CD8-positive, alpha-beta T cell (primary cell): ENCODE measurements at places on chromosomes 1 and 21.

DNA sequence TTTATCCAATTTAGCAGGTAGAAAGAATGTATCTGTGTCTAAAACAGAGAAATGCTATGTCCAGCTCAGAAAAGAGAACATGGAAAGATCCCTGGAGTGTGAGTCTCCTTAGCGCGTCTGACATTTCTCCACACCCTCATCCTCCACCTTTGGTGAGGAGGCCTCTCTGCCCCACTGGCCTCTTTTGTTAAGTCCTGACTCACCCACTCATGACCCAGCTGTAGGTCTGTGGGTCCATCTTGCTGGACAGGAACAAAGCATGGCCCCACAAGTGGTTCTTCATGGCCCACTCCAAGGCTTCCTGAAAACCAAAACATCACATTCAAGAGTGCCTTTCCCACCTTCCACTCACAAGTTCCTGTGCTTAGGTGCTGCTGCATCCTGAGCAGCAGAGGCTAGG is 15.8 kb downstream of the SEC16B start:
- no peak for DNase-seq

- DNase-seq = peak; percentile 29
Measured at GRCh38 chr1:205430696-205431305, 8.9 kb upstream of the LEMD1 start.

GRCh38 chr1:153250166-153250565 is 9.3 kb upstream of the LORICRIN start:
- no peak for DNase-seq

DNA sequence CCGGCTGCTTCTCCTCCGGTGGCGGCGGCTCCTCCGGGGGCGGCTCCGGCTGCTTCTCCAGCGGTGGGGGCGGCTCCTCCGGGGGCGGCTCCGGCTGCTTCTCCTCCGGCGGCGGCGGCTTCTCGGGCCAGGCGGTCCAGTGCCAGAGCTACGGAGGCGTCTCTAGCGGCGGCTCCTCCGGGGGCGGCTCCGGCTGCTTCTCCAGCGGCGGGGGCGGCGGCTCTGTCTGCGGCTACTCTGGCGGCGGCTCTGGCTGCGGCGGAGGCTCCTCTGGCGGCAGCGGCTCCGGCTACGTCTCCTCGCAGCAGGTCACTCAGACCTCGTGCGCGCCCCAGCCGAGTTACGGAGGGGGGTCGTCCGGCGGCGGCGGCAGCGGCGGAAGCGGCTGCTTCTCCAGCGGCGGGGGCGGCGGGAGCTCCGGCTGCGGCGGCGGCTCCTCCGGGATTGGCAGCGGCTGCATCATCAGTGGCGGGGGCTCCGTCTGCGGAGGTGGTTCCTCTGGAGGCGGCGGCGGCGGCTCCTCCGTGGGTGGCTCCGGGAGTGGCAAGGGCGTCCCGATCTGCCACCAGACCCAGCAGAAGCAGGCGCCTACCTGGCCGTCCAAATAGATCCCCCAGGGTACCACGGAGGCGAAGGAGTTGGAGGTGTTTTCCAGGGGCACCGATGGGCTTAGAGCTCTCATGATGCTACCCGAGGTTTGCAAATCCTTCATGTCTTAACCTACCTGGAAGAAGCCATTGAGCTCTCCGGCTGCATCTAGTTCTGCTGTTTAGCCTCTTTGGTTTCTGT is 2.0 kb downstream of the LORICRIN start:
- peak; percentile 33 for DNase-seq

- peak; percentile 36 for DNase-seq
Measured at GRCh38 chr1:182299728-182300616, 91.6 kb downstream of the GLUL start.

- no peak for DNase-seq
Measured at GRCh38 chr1:199172171-199173124, 533.6 kb downstream of the PTPRC start.

DNA sequence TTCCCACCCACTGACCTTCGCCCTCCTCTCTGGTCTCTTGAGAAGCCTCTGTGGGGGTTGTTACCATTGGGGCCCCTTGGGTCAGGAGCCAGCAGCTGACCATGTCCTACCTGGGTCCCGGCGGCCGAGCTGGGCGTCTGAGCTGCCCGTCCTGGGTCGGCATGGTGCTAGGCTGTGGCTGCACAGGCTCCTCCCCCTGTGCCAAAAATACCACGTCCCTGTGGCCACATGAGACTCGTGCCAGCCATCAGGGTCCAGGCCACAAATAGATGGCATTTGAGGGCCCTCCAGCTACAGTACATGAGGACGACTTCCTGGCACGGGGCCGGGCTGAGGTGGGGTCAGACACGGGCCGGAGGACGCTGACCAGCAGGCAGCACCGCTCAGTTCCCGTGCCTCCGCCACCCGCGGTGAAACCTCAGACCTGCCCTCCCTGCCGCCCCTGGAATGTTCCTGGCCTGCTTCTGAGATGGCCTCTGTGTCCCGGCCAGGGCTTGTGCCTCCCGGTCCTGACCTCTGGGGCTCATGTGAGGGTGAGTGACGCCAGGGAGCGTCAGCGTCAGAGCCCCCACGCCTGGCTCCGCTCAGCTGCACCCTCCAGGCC is at the start of gene PERM1:
Gene PERM1 (minus strand): TSS at position 139 of the 604 bp plus-strand sequence. CDS start 1,064 bp downstream, outside the sequence.
- no peak for DNase-seq

DNA sequence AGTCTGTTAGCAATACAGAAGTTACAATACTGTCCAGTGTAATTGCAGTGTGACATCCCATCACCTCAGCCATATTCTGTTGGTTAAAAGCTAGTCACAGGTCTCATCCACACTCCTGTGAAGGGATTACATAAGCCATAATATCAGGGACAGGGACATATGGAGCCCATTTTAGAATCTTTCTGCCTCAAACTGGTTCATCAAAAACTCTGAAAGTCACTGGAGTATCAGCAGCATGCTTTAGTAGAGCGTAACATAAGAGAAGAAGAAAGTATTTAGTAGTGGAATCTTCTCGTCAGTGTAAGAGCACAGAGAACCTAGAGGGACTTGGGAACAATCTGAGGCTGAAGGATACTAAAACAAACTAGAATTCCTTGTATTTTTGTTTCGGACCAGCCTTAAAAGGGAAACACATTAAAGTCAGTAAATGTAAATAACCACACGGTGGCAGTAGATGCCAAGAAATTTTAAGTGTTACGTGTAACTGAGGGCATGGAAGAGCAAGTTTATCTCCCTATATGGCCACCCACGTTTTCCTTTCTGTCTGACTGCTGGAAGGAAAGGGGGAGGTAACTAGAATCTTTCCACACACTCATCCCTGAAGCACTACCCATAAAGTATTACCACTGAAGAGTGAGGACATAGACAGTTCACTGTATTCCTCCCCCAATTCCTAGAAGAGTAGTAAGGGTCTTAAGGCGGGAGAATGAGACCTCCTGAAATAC is 41.6 kb upstream of the AGL start:
- DNase-seq = peak; percentile 15

- no peak for DNase-seq
Measured at GRCh38 chr1:34975338-34975737, 9.8 kb downstream of the TMEM35B start.

- peak; percentile 38 for DNase-seq
Measured at GRCh38 chr1:198771563-198772153, 132.8 kb downstream of the PTPRC start.

- no peak for DNase-seq
Measured at GRCh38 chr1:42731585-42731984, 8.5 kb downstream of the CLDN19 start.

- peak; percentile 56 for DNase-seq
Measured at GRCh38 chr1:223248770-223249140, 105.7 kb upstream of the TLR5 start.

DNA sequence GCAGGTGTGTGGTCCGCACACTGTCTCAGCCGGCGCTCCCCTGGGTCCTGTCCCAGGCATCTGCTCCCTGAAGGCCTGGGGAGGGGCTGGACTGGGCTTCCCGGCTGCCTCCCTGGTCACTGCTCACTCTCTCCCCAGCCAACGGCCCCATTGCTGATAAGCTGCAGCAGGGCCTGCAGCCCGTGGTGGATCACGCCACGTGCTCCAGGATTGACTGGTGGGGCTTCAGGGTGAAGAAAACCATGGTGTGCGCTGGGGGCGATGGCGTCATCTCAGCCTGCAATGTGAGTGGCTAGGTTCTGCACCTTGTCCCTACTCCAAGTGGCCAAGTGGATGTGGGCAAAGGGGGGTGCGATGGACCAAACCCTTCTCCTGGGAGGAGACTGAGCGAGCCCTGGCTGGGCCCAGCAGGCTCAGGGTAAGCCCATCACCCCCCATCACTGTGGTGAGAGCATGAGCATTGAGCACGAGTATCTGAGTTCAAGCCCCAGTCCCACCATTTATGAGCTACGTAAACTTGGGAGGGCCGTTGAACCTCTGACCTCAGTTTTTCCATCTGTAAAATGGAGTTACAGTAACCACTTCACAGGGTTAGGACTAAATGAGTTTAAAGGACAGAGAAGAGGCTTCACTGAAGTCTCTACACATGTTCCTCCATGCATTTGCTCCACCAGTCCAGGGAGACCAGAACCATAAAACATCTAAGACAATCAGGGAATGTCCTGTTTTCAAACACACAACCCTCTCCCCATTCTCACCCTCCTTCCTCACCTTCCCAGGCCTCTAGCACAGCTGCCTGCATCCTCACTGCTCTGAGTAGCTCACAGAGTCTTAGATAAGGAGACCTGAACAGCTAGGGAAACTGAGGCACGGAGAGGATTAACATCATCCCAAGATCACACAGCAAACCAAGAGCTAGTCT is 6.5 kb downstream of the CTRC start:
- DNase-seq = no peak

DNA sequence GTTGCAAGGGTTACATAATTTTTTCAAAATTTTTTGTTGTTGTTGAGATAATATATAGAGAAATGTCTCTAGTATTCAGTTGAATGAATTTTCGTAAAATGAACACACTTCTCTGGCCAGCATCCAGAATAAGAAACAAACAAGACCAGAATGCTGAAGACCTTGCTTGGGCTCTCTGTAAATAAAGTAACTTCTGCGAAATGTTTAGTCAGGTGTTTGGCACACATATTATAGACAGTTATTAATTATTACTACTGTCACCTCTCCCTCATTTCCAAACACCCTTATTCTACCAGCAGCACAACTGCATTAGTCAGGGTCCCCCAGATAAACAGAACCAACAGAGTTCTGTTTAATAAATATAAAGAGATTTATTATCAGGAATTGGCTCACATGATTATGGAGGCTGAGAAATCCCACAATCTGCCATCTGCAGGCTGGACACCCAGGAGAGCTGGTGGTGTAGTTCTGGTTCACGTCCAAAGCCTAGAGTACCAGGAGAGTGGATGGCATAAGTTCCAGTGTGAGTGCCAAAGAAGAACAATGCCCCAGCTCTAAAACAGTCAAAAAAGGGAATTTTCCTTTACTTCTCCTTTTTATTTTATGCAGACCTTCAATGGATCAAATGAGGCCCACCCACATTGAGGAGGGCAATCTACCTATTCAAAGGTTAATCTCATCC is 44.1 kb upstream of the KCND3 start:
- no peak for DNase-seq

DNA sequence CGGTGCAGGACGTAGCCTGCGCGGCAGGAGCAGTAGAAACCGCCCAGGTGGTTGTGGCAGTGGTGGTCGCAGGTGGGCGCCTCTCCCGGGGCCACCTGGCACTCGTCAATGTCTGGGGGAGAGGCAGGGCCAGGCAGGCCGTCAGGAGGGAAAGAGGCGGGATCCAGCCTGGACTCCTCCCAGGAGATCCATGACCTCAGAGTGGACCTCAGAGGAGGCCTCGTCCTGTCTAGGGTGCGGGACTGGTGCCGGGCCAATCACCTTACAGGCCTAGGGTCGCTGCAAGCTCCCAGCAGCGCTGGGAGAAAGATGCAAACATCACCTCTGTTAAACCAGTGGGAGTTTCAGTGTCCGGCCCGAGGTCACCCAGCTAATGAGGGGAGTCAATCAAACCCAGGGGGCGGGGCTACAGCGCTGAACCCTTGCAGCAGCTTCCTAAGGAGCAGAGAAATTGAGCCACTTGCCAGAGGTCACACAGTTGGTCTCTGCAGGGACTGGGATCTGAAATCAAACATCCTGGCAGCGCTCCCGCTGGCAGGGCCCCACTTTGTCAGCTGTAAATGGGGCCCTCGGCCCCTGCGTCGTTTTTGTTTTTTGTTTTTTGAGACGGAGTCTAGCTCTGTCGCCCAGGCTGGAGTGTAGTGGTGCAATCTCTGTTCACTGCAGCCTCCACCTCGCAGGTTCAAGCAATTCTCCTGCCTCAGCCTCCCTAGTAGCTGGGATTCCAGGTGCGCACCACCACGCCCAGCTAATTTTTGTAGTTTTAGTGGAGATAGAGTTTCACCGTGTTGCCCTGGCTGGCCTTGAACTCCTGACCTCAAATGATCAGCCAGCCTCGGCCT is 1.4 kb downstream of the MASP2 start:
- no peak for DNase-seq

- no peak for DNase-seq
Measured at GRCh38 chr1:226108935-226109828, 46.7 kb downstream of the H3-3A start.

DNA sequence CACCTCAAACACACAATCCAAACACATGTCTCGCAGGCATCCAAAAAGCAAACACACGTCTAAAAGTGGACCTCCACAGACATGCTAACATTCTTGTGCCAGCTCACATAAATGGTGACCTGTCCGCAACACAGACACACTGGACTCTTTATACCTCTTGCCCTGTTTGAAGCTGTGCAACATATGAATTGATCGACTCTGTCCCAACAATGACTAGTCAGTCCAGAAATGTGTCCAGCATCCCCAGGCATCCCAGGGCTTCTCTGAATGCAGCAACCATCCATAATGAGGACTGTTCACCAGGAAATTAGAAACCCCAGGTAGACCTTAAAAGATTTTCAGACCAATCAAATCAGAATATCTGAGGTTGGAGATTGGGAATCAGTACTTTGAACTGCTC is 3.2 kb downstream of the DDR2 start:
- no peak for DNase-seq

DNA sequence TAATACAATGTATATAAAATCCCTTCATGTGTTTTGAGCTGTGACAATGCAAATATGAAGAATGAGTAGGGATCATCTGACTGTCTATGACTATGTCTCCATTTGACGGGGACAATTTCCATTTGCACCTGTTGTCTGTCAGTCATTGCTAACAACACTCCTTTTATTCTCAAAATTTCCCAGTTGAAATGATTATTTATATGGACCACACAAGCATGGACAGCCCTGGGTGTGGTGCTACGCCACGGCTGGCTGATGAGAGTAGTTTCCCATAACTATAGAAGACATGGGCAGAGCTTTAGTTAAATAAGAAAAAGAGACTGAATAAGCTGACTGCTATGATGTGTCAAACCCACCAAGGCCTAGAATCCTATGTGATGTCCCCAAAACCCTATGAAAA is 135.8 kb downstream of the MAP3K21 start:
- DNase-seq = no peak

DNA sequence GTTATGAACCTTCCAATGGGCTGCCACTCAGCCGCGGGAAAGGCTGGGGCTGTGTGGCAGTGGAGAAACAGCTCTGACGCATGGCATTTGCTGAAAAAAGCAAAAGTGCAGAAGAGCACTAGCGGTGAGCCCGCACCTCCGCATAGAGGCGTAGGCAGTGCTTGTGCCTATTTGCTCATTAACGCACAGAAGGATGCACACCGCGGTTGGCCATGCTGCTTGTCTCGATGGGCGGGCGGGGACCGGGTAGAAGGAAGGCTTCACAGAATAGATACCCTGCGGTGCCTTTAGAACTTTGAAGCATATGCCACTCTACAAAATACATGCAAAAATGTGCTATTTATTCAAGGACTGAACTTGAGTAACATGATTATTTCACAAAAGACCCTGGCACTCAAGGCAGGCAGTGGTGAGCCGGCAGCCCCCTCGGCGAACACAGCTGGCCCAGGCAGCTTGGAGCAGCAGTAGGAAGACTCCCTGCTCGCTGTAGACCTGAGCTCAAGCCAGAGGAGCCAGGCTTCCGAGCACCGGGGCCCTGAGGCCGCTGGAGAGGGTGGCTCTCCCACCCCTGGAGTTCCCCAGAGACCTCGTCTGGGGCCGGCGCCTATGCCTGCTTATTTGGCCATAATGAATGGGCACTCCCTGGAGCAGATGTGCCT is 71.5 kb downstream of the SIK1 start:
- no peak for DNase-seq
